ENCODE measurements at places on chromosomes 1 and 21. TPM values are rescaled to one million over a fixed set of nuclear protein-coding genes. Genes with fewer than 3 reads are reported as not detected.

The IFI44L gene
- total RNA-seq = 3.0 TPM

The TMEM63A gene
- 43.8 TPM for total RNA-seq

The B3GALNT2 gene
- 40.3 TPM for total RNA-seq

The TARS2 gene
- 14.8 TPM for total RNA-seq

The GBP1 gene
- 42.4 TPM for total RNA-seq

The IVL gene
- 71.5 TPM for total RNA-seq

The CD5L gene
- total RNA-seq = 0.39 TPM

The TMEM200B gene
- 6.5 TPM for total RNA-seq

The FOXD3 gene
- 1.9 TPM for total RNA-seq

The CRNN gene
- 4.3 TPM for total RNA-seq

The AQP10 gene
- total RNA-seq = 0.20 TPM

The NR5A2 gene
- 5.9 TPM for total RNA-seq

The KRTAP10-5 gene
- total RNA-seq = not detected

The FCRL1 gene
- total RNA-seq = 0.39 TPM

The GJA9 gene
- not detected for total RNA-seq

The LYPD8 gene
- not detected for total RNA-seq

The MSH4 gene
- 0.39 TPM for total RNA-seq

The DYNLT4 gene
- not detected for total RNA-seq
